Activated naive CD8-positive, alpha-beta T cell treated with anti-CD3 and anti-CD28 coated beads, Interleukin-2, amount 10 ng/mL, durations not matched to agents 7 days and 5 days (primary cell): ENCODE measurements at places on chromosomes 1 and 21.

DNA sequence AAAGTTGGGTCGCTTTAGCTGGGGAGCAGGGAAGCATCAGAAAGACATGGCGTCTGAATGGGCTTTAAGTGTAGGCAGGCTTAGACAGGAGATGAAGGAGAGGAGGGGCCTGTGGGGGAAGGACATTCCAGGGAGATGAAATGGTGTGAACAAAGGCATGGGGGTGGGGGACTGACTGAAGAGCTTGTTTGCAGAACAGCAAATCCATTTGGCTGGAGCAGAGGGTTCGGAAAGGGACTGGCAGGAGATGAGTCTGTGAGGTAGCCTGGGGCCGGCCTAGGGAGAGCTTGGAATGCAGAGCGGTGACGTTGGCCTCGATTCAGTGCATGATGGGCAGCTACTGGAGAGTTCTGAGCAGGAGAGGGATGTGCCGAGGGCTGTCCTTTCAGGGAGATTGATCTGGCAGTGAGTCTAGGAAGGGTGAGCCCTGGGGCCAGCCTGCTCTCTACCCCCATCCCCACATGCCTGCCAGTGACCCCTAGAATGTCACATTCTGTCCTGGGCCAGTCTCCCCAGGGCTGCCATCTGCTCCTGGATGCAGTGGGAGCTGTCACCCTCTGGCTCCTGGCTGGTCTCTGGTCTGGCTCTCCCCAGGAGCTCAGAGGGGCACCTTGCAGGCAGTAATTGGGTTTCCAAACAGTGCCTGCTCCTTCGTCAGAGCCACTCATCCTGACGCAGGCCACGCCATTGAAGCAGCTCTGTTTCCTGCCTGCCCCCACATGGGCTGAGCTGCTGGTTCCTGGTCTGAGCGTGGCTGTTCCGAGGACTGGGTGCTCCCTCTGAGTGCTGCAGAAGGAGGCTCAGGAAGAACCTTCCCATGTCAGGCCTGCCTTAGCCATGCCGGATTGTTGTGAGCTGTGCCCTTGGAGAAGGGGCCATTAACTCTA lies 22.3 kb upstream of the TMEM222 start:
- no peak overlapping the region for H3K4me3 ChIP-seq
- no peak for DNase-seq
- H3K27me3 ChIP-seq: no peaks in the 10 kb centered on the region
- peaks cover 11% of the 10 kb centered on the region for H3K4me1 ChIP-seq
- peaks cover 1% of the 10 kb centered on the region for H3K36me3 ChIP-seq
- H3K27ac ChIP-seq: no peak overlapping the region

GRCh38 chr1:86429835-86430234 lies 5.9 kb downstream of the CLCA2 start:
- no peaks in the 10 kb centered on the region for H3K4me1 ChIP-seq
- H3K36me3 ChIP-seq: no peaks in the 10 kb centered on the region
- no peak overlapping the region for H3K4me3 ChIP-seq
- no peak overlapping the region for H3K27ac ChIP-seq
- peaks cover 14% of the 10 kb centered on the region for H3K27me3 ChIP-seq
- DNase-seq: no peak

DNA sequence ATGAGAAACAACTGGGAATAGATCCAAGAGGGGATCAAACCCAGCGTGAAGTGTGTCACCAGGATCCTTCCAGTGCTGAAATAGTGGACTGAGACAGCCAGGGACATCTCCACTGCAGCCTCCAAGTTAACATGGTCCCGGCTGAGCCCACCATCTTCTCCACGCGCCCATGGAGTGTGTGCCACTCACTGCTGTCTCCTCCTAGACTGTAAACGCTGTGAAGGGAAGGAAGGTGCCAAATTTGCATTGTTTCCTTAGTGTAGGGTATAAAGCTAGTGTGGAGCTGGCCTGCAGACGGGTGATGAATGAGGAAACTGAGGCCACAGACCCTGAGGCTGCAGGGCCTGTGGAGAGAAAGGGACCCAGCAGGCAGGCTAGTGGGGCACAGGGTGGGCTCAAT lies 183.6 kb downstream of the FOXD2 start:
- H3K4me1 ChIP-seq: no peaks in the 10 kb centered on the region
- no peak overlapping the region for H3K4me3 ChIP-seq
- peaks cover 4% of the 10 kb centered on the region for H3K27me3 ChIP-seq

GRCh38 chr1:39398278-39399021 lies 93.0 kb upstream of the BMP8A start:
- peaks cover 15% of the 10 kb centered on the region for H3K36me3 ChIP-seq
- H3K4me3 ChIP-seq: no peak overlapping the region
- DNase-seq: no peak
- no peaks in the 10 kb centered on the region for H3K27me3 ChIP-seq
- peaks cover 37% of the 10 kb centered on the region for H3K4me1 ChIP-seq
- peak overlapping the region; percentile 7 for H3K27ac ChIP-seq

DNA sequence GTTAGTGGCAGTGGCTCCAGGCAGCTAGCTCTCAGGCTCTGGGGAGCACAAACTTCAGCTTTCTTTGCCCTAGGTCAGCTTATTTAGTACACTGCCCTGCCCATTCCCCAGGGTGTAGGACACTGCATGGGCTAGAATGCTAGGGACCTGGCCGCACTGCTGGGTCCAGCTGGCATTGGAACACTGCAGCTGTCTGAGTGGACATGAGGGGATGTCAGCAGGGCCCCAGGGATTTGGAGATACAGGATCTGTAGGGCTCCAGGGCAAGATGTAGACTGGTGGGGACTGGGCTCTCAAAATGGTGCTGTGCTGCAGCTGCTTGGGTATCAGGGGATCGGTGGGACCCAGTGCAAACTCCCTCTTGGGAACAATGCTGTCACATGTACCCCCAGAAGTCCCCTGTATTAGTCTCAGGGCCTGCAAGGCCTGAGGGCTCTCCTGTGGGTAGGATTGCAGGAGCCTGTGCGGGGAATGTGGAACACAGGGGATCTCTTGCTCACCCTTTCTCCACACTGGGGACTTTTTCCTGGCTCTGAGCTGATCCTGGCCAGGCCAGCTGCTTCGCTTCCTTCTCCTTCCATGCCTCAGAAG lies 25.2 kb upstream of the TTC22 start:
- no peaks in the 10 kb centered on the region for H3K4me1 ChIP-seq
- H3K27ac ChIP-seq: no peak overlapping the region
- H3K36me3 ChIP-seq: peaks cover 7% of the 10 kb centered on the region
- DNase-seq: no peak
- H3K4me3 ChIP-seq: no peak overlapping the region

DNA sequence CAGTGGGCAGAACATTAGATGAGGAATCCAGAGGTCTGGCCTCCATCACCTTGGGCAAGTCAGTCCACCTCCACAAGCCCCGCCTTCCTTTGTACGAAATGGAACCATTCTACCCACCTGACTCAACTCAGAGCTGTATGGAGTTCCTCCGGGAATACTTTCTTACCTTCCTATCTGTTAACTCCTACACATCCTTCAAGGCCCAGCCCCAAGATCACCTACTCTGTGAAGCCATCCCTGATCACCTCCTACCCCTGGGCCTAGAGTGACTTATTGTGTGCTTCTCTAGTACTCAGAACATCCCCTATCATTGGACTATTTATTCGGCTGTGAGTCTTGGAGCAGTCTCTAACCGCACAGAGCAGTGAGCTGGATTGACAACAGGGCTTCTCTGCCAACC lies 66.7 kb downstream of the GLIS1 start:
- H3K27me3 ChIP-seq: peaks cover 2% of the 10 kb centered on the region
- no peak overlapping the region for H3K4me3 ChIP-seq
- no peaks in the 10 kb centered on the region for H3K36me3 ChIP-seq
- H3K4me1 ChIP-seq: no peaks in the 10 kb centered on the region

DNA sequence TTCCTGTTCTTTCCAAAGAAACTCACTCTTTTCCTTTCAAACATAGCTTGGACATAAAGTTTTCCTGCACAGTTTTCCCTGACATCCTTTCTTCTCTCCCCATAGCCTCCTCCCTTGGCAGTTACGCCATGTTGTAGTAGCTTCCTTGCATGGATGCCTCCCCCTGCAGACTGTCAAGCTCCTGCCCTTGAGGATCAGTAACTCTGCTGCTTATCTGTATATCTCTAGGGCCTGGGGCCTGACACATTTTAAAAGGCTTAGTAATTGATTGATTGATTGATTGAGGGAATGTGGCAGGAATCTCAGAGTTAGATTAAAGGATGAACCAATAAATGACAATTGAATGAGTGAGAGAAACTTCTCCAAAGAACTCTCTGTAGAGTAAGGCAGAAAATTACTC lies 143.7 kb downstream of the NEK7 start:
- H3K4me3 ChIP-seq: no peak overlapping the region
- DNase-seq: no peak
- peaks cover 1% of the 10 kb centered on the region for H3K4me1 ChIP-seq
- no peaks in the 10 kb centered on the region for H3K27me3 ChIP-seq
